ENCODE measurements at places on chromosomes 2 and 18.

- no peak for DNase-seq
These were observed 1.3 kb downstream of the ZNF521 start for GRCh38 chr18:25350489-25351251.

- peak; percentile 58 for DNase-seq
These were observed 536 bp downstream of the VPS54 start for GRCh38 chr2:64018701-64019082.

- DNase-seq, result no peak
These were observed 1.1 kb upstream of the GPR55 start for GRCh38 chr2:230925879-230926765.

DNA sequence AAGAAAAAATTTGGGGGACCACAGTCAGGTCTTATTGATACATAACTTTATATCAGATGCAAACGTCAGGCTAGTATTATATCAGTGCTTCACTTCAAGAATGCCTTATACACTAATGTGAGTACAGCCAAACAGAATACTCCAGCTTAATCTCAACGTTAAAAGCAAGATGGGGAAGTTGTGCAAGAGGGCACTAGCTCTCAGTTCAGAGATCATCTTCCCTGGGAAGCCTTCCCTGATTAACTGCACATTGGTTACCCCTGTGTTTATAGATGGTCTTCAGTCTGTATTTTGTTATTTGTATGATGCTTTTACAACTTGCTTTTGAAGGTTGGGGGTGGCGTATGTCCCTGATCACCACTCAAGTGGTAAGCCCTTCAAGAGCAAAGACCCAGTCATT, 11.4 kb downstream of the EPAS1 start:
- DNase-seq, result no peak

GRCh38 chr18:57466745-57467409, 31.7 kb downstream of the ONECUT2 start:
- no peak for DNase-seq

DNA sequence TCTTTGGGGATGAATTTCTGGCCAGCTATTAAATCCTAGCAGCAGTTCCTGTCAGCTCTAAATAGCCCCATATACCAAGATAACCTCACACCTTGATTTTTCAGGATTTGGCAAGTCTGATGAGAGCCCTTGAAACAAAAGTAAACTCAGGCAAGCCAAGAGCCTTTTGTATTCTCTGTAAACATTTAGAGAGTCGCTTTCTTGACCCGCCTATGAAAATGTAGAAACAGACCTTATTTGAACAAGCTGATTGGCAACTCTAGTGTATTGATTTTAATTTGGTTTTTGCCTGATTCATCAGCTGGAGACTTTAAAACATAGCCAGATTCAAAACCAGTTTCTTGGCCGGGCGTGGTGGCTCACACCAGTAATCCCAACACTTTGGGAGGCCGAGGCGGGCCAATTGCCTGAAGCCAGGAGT, 43.4 kb downstream of the CABLES1 start:
- no peak for DNase-seq
